Astrocyte of the hippocampus (primary cell): ENCODE measurements at places on chromosomes 13 and 19.

DNA sequence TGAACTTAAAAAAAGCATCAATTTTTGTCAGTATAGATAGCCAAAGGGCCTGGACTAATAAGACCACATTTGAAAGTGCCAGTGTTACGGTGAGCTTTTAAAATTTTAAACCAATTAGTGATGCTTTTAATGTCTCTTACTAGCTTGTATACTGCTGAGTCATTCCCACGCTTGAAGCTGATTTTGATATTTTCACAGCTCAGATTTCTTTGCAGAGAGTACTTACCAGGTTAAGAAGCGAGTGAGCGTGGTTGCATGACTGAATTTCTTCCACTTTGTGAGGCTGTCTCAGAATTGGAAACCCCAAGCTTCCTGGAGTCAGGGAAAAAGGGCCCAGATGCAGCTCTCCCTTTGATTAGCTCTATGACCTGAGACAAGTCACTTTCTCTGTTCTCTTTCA, 74.5 kb upstream of the NBEA start:
- peak; percentile 49 for DNase-seq

- no peak for DNase-seq
These were observed 62.0 kb downstream of the RFX2 start for GRCh38 chr19:6048348-6048747.

GRCh38 chr13:24165746-24166145, 5.2 kb downstream of the SPATA13 start:
- no peak for DNase-seq

- no peak for DNase-seq
These were observed 93.9 kb downstream of the COL4A2 start for GRCh38 chr13:110400786-110401533.

- peak; percentile 27 for DNase-seq
These were observed 14.3 kb upstream of the FKRP start for GRCh38 chr19:46731584-46731983.

DNA sequence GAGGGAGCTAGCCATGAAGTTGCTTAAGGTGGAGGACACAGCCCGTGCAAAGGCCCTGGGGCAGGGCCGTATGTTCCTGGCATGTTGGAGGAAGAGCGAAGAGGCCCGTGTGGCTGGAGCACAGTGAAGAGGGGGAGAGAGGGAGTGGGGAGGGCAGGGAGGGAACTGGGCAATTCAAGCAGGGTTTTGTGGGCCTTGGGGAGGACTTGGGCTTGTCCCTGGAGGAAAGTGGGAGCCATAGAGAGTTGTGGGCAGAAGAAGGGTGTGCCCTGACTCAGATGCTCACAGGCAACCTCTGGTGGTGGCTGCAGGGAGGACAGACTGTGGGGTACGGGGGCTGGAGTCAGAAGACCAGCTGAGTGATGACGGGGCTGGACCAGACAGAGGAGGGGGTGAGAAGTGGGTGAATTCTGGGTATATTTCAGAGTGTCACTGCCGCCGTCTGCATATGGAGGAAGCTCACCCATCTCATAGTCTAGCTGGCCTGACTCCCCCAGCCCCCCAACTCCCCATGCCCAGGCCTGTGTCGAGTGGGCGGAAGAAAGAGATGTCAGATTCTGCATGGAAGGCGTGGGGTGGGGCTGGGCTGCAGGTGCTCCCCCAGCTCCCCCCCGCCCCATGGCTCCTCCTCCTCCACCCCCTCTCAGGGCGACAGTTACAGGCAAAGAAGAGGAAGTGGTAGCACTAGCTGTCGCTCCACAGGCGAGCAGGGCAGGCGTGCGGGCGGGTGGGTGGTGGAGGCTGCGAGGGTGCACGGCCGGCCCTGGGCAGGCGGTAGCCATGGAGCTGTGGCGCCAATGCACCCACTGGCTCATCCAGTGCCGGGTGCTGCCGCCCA, at the start of gene VAV1:
Gene VAV1, plus strand, starts transcription at position 681 of the 838 bp plus-strand sequence. Its CDS starts 100 bp downstream, at position 781.
- no peak for DNase-seq

DNA sequence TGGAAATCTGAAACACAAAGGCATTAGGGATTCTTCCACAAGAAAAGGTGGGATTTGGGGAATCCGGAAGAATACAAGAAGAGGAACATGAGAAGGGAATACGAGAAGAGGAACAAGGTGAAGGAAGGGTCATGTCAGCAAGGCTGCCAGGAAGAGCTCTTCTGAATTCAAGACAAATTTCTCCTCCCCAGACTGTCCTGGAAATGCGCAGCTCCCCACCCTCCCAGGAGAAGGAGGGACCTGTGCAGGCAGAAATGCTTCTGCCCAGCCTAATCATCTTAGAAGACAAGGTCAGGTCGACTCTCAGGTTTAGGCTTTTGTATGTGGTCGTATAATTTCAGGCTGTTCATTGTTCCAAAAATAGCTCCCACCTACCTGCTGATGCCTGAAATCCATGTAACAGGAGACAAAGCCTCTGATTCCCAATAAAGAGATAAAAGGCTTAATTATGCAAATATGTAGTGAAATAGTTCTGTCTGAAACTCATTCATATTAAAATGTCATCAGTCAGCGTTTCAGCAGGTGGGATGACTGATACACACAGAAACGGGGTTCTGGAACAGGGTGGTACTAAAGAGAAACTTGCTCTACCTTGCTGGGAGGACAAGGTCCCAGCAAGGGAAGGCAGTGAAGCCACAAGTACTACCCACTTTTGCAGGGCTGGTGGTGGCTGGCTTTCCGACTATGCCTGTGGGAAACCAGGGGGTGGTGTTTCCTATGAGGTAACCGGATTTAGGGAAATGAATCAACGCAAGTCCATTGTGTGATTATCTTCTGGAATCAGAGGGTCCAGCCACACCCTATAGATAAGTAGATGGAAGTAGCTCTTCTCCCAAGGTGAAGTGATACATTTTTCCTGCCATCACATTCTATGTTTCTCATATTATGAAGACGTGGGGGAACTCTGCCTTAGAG, 76.1 kb downstream of the KL start:
- DNase-seq: no peak

DNA sequence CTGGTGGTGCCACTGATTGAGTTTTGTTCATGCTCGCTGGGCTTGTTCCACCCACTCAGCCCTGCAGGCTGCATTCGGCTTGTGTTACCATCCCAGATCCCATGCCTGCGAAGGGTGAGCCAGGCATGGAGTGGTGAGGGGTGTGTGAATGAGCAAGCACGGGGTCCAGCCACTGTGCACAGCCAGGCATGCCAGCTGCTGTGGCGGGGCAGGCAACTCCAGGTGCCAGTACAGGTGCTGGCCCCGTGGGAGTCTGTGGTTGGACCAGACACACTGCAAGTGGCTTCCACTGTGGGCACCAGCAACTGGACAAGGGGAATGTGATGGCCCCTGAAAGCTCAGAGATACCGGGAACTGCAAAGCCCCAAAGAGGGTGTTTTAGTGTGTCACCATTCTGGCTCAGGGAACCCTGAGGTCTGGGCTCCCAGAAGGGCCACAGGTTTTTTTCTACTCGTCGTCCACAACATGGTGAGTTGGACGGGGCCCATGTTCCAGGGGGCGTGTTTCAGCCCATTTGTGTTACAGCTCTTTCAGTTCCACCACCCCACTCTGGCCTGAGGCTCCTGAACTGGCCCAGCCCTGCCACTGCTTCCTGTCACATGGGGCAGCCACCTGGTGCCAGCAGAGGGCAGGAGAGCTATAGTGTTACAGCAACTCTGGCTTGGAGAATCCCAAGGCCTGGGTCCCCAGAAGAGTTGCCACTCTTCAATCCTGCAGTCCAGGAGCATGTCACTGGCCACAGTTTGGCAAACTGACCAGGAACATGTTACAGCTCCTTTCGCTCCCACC, 217.0 kb upstream of the OBI1 start:
- no peak for DNase-seq

- no peak for DNase-seq
These were observed 942.2 kb downstream of the PCDH17 start for GRCh38 chr13:58573743-58574142.

DNA sequence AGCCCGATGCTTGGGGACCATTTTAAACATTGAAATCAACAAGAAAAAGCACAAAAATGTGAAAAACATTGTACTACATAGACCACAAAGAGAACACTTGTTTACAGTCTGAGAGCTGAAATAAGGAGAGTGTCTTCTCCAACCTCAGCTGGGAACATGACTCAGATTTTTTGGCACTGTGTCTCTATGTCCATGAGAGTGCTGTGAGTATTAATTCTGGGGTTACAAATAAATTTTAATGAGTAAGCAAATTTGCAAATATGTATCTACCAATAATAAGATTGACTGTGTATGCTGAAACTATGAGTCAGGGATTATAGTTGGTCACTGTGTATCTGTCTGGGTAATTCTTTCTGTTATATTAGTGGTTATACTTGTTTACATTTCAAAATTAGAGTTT, 174.0 kb downstream of the DCT start:
- DNase-seq: peak; percentile 73

DNA sequence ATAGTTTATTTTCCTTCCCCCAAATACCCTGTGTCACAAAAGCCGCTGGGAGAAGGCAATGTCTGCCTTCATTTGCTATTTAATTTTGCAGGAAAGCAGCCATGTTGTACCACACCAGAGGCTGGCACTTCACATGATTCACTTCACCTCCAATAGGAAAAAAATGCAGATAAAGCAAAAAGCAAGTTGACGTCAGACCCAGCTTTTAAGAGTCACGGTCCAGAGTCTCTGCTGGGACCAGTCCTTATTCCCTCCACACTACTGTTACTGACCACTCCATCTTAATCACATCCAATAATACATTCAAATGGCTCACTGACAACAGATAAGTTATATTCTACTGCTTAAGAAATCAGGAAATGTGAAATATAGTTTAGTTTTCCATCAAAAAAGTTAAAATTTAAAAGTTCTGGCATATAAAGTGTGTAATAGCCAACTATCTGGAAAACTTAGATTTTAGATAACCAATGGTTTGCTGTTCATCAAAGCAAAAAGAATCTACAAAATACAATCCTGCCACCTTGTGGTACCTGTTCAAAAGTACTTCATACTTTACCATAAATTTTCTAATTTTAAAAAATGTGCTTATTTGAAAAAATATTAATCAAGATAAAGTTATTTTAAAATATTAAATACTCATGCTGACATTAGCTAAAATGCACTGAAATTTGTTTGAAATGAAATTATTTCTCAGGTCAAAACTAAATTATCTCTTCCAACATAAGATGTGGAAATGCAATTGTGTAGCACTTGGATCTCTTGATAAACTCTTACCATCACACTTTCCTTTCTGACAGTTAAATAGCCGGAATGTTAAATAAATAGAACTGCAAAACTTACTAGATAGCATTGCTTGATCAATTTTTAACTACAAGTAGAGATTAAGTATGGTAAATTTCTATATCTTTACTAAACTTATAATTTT, 97.3 kb downstream of the SERP2 start:
- DNase-seq: peak; percentile 36

DNA sequence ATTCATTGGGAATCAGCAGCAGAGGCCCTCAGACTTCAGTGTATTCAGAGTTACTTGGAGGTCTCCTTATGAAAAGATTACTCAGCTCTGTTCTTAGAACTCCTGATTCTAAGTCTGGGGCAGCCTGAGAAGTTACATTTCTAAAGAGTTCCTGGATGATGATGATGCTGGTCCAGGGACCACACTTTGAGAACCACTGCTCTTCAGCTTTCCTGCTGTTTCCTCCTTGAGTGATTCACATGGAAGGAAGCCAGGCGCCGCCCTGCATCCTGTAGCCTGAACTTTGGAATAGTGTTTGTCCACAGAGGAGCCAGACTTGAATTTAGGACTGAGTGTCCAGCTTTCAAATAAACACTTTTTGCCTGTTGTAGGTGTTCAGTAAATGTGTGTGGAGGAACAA, 2.9 kb downstream of the CEBPG start:
- peak; percentile 83 for DNase-seq

GRCh38 chr13:106680796-106681472, 113.0 kb upstream of the ARGLU1 start:
- peak; percentile 44 for DNase-seq

DNA sequence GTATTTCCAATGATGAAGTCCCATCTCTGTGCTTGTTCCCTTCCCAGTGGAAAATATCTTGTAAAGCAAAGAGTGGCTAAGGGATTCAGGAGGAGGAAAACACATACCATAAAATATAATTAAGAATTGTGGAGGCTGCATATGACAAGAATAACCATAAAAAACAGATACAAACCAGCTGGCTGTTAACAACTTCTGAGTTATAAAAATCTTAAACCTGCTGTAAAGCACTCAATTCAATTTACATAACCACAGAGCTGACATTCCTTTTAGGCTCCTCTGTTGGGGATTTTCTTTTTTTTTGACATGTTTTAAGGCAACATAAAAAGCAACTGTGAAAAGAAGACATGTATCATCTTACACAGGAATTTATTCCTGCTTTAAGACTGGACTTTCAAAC, 207.6 kb downstream of the DACH1 start:
- DNase-seq: peak; percentile 32

GRCh38 chr13:96020931-96021330, 32.3 kb downstream of the UGGT2 start:
- DNase-seq: no peak

- DNase-seq: peak; percentile 82
These were observed 845.3 kb downstream of the DIAPH3 start for GRCh38 chr13:59318320-59318930.

DNA sequence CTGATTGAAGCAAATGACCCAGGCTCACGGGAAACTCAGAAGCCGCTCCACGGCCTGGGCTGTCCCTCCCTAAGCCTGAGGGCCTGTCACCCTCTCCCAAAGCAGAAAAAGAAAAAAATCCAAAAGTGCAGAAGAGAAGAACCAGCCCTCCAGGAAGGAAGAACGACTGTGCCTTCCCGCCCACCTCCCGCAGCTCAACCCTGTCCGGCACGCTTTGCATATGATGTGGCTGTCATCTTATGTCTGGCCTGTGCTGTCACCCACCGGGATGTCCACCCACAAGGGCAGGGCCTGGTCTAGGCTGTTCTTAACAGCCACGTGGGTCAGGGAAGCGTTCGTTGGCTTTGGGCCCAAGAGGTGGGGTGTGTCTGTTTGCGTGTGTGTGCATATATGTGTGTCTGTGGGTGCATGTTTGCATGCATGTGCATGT, 13.7 kb downstream of the ZBTB7A start:
- no peak for DNase-seq

DNA sequence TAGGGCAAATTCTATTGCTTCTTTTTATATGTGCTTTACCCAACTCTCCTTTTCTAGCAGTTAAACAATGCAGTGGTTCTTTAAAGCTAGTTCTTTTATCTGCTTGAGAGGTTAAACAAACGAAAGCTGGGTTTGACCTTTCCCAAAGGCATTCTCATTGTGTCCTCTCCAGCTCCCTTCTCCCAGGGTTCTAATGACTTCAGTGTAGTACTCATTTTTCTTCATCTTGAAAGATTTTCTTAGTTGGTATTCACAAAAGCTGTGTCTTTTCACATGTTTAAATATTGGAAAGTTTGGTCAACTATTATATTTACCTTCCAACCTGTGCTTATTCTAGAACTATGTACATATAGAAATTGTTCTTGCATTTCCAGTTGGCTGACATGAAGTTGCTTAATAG, 1.5 kb downstream of the WASF3 start:
- no peak for DNase-seq

DNA sequence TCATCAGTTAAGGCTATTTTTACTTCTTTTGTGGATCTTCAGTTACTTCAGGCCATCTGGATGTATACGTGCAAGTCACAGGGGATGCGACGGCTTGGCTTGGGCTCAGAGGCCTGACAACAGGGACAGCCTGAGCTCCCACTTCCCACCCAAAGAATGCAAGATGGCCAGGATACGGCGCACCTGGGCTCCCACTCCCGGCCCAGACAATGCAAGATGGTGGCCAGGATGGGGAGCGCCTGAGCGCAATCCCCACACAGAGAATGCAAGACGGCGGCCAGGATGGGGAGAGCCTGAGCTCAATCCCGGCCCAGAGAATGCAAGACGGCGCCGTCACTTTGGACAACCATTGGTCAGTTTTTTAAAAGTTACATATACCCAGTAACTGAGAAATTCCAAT, 25.3 kb upstream of the MIER2 start:
- no peak for DNase-seq
